CD8-positive, alpha-beta T cell (primary cell): ENCODE measurements at places on chromosomes 1 and 21.

DNA sequence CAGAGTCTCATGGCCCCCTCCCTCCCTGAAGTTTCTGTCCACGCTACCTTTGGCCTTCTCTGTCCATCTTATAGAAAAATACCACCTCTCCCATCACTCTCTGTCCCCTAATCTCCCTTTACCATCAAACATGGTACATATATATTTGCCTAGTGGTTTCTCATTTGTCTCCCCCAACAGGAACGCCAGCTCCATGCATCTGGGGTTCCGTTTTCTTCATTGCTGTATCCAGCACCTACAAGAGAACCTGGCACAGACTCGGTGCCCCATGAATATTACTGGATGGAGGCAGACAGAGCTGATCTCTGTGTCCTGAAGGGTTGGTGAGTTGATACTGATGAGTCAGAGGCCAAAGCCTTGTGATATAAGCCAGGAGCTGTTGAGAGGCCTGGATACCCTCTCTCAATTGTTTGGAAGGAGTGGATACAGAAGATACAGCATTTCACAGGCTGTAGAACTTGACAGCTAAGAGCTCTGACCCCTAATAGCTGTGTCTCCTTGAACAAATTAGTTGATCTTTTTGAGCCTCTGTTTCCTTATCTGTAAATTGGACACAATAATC, 21.9 kb downstream of the HEYL start:
- DNase-seq: no peak

GRCh38 chr1:157519451-157519850, 32.9 kb downstream of the FCRL5 start:
- no peak for DNase-seq

GRCh38 chr1:64046243-64046642, 157.2 kb upstream of the UBE2U start:
- no peak for DNase-seq

GRCh38 chr1:24705260-24706073, 39.8 kb upstream of the CLIC4 start:
- no peak for DNase-seq

GRCh38 chr1:107460035-107460434, 319.2 kb downstream of the NTNG1 start:
- DNase-seq: no peak

- DNase-seq: no peak
Measured at GRCh38 chr21:39004634-39005501, 178.4 kb downstream of the PSMG1 start.

GRCh38 chr21:45977396-45977795, 4.2 kb upstream of the COL6A1 start:
- peak; percentile 6 for DNase-seq

DNA sequence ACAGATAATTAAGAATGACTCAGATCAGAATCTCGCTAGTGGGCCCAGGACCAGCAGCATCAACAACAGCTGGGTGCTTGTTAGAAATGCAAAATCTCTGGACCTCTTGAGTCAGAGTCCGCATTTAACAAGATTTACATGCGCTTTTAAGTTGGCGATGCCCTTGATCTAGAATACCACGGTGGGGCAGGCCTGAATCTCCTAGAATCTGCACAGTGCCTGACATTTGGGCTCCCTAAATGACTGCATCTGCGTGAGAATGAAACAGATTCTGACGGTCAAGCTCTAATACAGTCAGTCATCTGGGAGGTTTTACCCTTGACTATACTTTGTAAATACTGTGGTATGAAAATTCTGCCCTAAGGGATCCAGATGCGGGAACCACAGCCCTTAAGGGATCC, 17.2 kb upstream of the RAB29 start:
- no peak for DNase-seq

DNA sequence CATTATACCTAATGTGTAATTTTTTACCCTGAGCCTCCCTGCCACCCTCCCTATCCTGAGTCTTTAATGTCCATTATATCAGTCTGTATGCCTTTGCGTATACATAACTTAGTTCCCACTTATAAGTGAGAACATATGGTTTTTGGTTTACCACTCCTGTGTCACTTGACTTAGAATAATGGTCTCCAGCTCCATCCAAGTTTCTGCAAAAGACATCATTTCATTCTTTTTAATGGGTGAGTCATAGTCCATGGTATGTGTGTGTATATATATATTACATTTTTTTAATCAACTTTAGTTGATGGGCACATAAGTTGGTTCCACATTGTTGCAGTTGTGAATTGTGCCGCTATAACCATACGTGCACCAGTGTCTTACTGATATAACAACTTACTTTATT, 477.1 kb upstream of the NEGR1 start:
- no peak for DNase-seq
